ENCODE measurements at places on chromosomes 4 and X.
A peak's percentile ranks its signal among the peaks of the same experiment; 100 is the strongest.

- no peak for ATAC-seq
Observed at GRCh38 chr4:88524171-88524570, 595 bp upstream of the PYURF start.

GRCh38 chr4:16417198-16417597 is 190.9 kb upstream of the TAPT1 start:
- no peak for ATAC-seq

- no peak for ATAC-seq
Observed at GRCh38 chrX:9146657-9147056, 112.7 kb upstream of the FAM9B start.

- ATAC-seq = no peak
Observed at GRCh38 chr4:15145709-15146108, 143.4 kb downstream of the CPEB2 start.

DNA sequence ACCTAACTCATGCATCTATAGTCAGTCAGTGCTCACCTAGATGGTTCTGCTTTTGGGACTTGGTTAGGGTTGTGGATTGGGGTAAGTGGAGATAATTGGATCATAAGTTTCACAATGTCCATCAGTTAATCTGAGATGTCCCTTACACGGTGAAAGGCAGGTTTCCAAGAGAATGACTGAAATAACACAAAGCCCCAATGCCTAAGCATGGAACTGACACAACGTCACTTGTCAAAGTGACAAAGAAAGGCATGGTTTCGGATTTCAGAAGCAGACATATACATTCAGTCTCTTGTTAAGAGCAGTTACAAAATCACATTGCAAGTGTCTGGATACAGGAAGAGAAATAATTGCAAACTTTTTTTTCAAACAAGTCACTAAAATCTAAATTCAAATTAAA is 1456.9 kb downstream of the TECRL start:
- no peak for ATAC-seq

GRCh38 chr4:74005528-74005927 is 7.1 kb upstream of the CXCL5 start:
- ATAC-seq = no peak

- ATAC-seq = no peak
Observed at GRCh38 chr4:129748991-129749390, 653.0 kb downstream of the C4orf33 start.

- no peak for ATAC-seq
Observed at GRCh38 chrX:103941201-103941975, 21.0 kb upstream of the TMSB15B start.

DNA sequence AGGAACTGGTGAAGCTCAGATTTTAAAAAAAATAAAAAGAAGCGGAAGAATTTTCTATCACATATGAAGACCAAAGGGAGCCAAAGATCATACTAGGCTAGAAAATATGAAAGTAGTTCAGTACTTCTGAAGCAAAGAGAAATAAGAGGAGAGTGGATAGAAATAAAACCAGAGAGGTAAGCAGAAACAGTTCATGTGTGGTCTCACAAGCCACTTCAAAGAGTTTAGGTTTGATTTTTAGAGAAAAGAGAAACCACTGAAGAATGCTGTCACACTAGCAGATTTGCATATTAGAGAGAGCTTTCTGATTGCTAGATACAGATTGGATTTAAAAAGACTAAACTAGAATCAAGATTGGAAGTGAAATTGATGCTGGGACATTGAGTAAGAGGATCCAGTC is 51.7 kb downstream of the GABRA3 start:
- ATAC-seq = no peak

DNA sequence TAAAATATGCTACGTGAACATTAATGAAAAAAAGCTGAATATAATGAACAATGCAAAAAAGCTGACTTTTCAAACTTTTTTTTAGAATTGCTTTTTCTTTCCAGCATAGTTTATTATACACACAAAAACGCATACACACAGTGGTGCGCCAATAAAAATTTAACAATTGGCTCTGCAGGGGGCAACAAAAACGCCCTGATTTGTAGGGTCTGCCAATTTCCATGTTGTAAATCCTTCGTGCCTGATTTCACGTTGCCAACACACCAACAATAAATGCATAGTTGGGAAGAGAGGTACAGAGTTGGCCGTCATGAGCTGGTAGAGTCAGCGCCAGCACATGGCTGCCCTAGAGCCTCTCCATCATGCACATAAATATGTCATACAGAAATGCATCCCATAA is 333.1 kb downstream of the MAPK10 start:
- ATAC-seq = no peak

- ATAC-seq = peak; percentile 18
Observed at GRCh38 chrX:70456256-70456655, 11.6 kb downstream of the DLG3 start.

- ATAC-seq = no peak
Observed at GRCh38 chr4:10151182-10151581, 34.6 kb upstream of the WDR1 start.

DNA sequence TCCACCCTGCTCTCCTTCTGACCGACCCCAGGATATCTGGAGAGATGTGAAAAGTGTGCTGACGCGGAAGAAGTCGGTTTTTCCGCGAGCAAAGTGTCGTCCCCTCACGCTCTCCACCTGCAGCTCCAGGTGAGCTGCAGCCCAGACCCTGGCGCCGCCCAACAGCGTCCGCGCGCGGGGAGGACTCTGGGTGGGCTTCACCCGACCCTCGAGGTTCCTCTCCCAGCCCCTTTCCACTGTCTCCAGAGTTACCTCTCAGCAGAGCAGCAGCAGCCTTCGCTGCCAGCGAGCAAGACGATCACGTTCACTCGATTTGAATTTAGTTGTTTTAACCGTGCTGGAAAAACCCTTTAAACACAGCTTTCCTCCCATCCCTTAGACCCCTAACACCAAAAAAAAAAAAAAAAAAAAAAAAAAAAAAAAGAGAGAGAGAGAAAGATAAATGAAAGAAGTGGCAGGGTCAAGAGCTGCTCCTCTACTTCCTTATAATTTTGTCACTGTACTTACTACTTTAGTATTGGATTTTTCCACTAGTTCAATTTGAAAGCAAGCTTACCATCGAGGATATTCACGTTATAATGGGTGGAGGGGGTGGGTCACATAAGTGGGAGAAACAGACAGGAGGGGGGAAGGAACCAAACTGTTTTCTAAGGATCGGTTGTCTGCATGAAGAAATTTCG is 758 bp upstream of the NR3C2 start:
- peak; percentile 2 for ATAC-seq

- ATAC-seq = no peak
Observed at GRCh38 chr4:13990596-13991589, 363.4 kb upstream of the BOD1L1 start.
